ENCODE measurements at places on chromosomes 1 and 21.

GRCh38 chr1:93114391-93114790, 35.3 kb downstream of the MTF2 start:
- no peak for DNase-seq

GRCh38 chr1:164560121-164560541, 1.1 kb downstream of the PBX1 start:
- no peak for DNase-seq

- no peak for DNase-seq
Measured at GRCh38 chr1:118783095-118783758, 204.9 kb downstream of the TBX15 start.

DNA sequence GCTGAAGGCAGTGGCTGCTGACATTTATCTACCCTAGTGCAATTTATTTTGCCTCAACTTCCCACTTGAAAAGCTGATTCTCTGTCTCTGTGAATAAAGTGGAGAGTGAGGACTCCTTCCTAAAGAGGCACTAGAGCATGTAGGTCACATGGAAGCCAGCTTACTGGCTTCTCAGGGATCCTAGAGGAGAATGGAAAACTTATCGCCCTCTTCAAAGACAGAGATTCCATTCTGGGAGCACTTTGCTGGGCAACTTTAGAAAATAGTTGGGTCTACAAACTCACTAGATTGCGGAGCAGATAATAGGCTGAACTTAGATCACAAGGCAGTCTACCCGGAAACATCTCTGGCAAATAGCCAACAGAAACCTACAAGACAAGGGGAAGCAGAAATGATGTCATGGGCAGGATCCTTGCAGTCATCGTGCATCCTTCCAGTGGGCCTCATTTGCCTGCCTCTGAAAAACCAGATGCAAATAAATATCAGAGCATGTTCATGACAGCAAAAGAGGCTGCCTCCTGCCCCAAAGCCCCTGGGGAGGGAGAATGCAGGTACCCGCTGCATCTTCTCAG, 104.8 kb upstream of the BARHL2 start:
- DNase-seq, result no peak

GRCh38 chr1:55352811-55353180, 137.6 kb upstream of the USP24 start:
- DNase-seq, result no peak

DNA sequence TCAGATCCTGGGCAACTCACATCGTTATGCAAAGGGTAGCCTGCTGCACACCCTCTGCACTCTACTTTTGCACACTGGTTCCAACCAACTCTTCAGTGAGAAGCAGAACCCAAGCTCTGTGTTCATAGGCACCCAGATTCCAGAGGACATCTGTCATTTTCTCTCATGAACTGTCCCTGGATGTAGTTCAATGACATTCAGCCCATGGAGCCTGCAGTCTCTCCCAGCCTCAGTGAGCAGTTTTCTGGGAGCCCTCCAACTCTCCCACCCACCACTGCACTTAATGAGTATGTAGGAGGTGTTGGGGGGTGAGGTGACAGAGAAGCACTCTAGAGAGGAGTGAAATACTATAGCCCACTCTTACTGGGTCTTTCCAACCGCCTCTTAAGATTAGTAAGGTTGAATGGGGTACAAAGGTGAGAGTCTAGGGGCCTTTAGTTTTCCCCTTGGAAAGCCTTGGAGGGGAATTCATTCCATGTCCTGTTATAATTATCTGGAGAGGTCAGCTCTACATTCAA, 58.1 kb upstream of the APOBEC4 start:
- DNase-seq, result no peak

- no peak for DNase-seq
Measured at GRCh38 chr1:78086697-78087096, 40.9 kb downstream of the GIPC2 start.

- no peak for DNase-seq
Measured at GRCh38 chr1:22804406-22804805, 93.8 kb downstream of the EPHB2 start.

- no peak for DNase-seq
Measured at GRCh38 chr1:46437723-46438122, 43.6 kb downstream of the FAAH start.

GRCh38 chr21:37489553-37489952, 123.0 kb downstream of the DYRK1A start:
- no peak for DNase-seq

DNA sequence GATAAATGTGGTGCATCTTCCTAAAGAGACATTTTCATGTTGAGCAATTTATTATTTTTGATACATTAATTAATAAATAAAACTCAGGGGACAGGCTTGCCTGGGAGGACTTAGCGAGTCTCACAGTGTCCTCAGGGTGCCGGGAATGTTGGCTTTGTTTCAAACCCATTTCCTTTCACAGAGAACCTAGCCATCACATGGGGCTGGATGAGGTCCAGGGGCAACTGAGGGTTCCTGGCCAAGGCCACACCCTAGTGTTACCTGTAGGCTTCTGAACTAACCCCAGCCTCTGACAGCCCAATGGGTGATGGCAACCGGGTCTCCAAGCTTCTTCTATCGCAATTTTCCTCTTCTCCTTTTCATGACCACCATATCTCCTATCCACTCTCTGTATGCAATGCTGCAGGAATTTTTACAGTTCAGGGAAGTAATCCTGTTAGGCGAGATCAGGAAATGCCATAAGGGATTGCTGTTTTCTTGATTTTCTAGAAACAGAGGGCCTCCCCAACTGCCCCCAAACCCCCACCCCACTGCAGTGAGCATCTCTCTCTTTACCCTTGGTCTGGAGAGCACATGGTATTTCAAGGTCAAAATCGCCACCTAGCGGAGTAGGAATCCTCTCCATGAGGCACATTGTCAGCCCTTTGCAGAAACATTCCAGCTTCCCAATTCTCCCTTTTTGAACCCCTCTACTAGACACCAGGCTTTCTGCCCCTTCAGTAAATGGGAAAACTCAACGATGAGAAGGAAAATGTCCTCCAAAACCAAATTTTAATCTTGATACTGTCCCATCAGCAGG, 22.1 kb upstream of the SMYD3 start:
- no peak for DNase-seq

- no peak for DNase-seq
Measured at GRCh38 chr1:41790351-41790750, 128.4 kb downstream of the HIVEP3 start.

GRCh38 chr1:48793863-48794262, 17.2 kb upstream of the BEND5 start:
- no peak for DNase-seq
